ENCODE measurements at places on chromosomes 2 and 18. TPM values are rescaled to one million over a fixed set of nuclear protein-coding genes. Genes with fewer than 3 reads are reported as not detected.

VWA3B gene
- not detected for total RNA-seq

PRR30 gene
- total RNA-seq = not detected

LHCGR gene
- total RNA-seq = 2.2 TPM

MOCOS gene
- 2.1 TPM for total RNA-seq

ARPC2 gene
- 285 TPM for total RNA-seq

SAP130 gene
- 13.4 TPM for total RNA-seq

DNA sequence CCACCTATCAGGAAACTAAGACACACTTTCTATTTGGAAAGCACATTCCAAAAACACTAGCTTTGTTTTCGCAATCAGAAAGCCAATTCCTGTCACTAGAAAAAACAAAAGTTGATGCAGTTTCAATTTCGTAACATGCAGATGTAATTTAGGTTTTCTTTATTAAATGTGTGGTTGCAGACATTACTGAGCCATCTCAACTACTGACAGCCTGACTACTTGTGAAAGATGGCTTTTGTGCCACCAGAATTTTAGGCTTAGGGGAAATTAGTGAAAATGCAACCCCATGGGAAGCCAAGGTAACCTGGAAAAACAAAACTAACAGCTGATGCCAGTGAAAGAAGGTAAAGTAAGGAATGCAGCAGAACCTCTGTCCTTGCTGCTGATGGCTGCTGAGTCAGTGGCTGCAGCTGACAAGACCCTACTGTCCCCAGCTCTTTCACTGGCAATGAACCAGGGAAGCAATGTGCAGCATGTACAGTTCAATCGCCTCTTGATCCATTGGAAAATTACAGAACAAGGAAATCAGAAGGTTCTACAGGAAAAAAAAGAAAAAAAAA lies 34.9 kb downstream of the FEZ2 start:
- no peak for ATAC-seq

GRCh38 chr2:54613386-54613785 lies 110.1 kb upstream of the EML6 start:
- ATAC-seq = no peak

DNA sequence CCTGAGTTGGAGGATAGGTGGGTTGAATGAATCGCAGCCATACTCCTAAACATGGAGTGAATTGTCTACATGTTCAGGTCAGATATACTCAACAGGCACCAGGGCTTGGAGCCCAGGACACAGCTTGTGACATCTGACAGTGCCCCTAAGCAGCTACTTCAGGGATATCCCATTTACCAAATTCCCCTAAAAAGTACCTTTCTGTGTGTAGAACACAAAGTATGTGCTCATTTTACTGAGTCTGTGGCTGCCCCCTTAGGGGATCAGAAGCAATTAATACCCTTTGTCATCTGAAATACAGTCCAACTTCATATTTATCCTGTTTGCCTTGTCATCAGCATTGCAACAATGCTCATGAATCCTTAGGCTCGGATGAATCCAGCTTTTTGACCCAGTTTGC lies 20.8 kb downstream of the TNFRSF11A start:
- ATAC-seq = no peak

DNA sequence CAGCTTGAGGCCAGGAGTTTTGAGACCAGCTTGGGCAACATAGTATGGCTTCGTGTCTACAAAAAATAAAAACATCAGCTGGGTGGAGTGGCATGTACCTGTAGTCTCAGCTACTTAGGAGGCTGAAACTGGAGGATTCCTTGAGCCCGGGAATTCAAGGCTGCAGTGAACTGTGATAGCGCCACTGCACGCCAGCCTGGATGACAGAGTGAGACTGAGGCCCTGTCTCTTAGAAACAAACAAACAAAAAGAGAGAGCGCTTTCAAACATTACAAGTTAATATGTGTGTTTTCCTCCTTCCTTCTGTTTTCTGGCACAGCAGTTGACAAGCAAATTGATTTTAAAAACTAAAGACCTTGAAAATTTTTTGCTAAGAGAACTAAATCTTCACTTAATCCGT lies 9.9 kb downstream of the EPC2 start:
- ATAC-seq = no peak
